ENCODE measurements at places on chromosomes 5 and 9. TPM values are rescaled to one million over a fixed set of nuclear protein-coding genes. Genes with fewer than 3 reads are reported as not detected.

TLX3 gene
- not detected for total RNA-seq

CCNJL gene
- 26.7 TPM for total RNA-seq

LRRC19 gene
- total RNA-seq = not detected

SUSD1 gene
- 10.6 TPM for total RNA-seq

C9orf152 gene
- 32.6 TPM for total RNA-seq

GABRA1 gene
- total RNA-seq = 0.23 TPM

TAF11L10 gene
- not detected for total RNA-seq

SPATA6L gene
- total RNA-seq = 6.2 TPM

PPP3R2 gene
- total RNA-seq = 3.3 TPM

OR1Q1 gene
- not detected for total RNA-seq

GPR150 gene
- 3.0 TPM for total RNA-seq

GRCh38 chr5:40260361-40260760 is 419.4 kb upstream of the PTGER4 start:
- DNase-seq = peak; percentile 6

GRCh38 chr9:108535526-108535925 is 320.3 kb downstream of the ACTL7B start:
- no peak for DNase-seq

GRCh38 chr5:78985116-78985724 is at the start of gene ARSB:
ARSB (minus strand) TSS chr5:78985310; CDS start chr5:78985248, 62 bp downstream.
- DNase-seq = peak; percentile 17

DNA sequence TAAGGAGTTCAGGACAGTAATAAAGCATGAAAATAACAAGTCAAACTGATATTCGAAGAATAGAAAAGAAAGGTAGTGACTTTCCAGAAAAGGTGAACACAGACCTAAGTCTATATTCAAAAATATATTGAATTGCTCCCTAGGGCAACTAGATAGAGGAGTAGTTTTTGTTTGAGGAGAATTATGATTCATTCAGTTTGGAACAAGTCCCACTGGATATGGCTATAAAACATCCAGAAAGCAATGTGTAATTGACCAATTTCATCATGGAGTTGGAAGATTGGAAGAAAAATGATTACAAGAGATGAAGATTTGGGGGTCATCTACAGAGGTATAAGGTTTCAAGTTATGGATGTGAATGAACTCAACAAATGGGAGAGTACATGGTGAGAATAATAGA is 117.5 kb upstream of the ZNF462 start:
- no peak for DNase-seq

GRCh38 chr5:43078956-43079355 is 38.8 kb upstream of the ANXA2R start:
- DNase-seq = no peak

- no peak for DNase-seq
These were observed 42.4 kb downstream of the NTRK2 start for GRCh38 chr9:84711936-84712335.

DNA sequence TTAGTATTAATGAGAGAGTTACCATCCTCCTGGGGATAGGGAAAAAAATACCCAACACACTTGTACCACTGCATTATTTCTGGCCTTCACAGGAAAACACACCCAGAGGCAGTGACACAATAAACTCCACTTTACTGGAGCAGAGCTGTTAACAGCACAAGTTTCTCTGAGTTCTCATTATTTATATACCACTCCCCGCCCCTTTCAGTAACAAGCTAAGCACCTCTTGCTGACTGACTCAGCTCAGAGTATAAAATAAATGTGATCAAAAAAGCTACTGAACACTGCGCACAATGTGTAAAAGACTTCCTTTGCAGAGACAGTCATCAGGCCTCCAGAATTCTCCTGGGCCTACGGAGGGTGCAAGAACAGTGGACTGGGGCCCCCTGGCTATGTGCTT is 21.6 kb downstream of the KLF9 start:
- DNase-seq = no peak

- no peak for DNase-seq
These were observed 385.3 kb downstream of the PSAT1 start for GRCh38 chr9:78682216-78682615.

DNA sequence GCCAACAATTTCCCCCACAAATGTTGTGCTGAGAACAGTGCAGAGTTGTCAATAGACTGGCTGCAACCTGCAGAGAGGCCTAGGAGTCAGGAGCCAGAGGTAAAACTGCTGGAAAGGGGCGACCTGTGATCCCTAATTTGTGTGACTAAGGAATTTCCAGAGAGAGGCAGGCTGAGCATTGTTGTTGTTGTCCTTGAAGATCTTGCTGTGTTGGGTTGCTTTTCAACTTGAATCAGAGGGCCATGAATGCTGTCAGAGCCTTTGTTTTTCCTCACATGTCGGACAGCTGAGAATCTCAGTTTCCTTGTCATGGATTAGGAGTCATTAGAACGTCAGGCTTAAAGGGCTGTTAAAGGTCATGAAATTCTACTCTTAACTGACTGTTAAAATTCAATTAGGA is 134.6 kb upstream of the ASTN2 start:
- no peak for DNase-seq

GRCh38 chr5:119055294-119055693 is 15.6 kb upstream of the DMXL1 start:
- DNase-seq = no peak

DNA sequence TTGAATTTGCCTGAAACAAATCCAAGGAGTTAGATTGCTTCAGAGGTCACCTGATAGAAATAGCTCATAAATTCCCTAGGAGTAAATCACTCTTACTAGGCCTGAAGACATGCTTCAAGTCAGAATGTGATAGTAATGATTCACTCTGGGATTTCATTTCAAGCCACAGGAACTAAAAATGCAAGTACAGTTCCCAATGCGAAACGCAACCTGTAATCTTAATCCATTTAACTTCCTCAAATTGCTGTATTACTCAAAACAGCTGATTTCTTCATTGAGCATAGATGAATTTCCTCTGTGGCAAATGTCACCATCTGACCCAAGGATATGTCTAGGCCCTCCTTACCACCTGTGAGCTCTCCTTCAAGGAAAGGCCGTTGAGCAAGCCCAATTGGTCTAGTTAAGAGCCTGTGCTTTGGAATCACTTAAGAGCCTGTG is 32.1 kb upstream of the IL6ST start:
- no peak for DNase-seq

DNA sequence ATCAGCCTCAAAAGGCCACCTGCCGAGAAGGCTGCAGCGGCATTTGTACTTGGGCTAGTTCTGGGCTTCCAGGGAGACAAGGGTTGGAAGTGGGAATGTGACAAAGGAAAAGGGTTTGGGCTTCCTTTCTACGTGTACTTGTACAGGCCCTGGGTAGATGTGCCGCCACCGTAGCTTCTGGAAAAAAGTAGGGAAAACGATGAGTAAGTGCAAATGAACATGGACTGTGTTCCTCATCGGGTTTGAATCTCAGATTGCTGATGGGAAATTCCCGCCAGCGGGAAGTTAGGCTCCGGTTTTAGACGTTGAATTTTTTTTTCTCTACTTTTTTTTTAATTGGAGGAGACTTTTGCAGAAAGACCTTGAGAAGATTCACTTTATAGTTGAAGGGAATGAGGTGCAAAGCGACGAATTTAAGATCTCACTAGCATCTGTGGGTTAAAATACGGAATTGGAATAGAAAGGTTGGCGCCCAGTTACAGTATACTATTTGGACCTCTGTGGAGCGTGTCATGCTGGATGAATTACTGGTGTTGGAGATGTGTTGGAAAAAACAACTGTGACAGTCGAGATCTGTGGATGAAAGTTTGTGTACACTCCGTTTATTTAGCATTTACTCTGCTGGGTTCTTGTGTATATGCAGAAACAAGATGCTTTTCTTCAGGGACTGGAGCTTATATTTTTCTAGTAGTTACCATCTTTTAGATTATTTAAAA is 1.2 kb downstream of the G3BP1 start:
- no peak for DNase-seq

DNA sequence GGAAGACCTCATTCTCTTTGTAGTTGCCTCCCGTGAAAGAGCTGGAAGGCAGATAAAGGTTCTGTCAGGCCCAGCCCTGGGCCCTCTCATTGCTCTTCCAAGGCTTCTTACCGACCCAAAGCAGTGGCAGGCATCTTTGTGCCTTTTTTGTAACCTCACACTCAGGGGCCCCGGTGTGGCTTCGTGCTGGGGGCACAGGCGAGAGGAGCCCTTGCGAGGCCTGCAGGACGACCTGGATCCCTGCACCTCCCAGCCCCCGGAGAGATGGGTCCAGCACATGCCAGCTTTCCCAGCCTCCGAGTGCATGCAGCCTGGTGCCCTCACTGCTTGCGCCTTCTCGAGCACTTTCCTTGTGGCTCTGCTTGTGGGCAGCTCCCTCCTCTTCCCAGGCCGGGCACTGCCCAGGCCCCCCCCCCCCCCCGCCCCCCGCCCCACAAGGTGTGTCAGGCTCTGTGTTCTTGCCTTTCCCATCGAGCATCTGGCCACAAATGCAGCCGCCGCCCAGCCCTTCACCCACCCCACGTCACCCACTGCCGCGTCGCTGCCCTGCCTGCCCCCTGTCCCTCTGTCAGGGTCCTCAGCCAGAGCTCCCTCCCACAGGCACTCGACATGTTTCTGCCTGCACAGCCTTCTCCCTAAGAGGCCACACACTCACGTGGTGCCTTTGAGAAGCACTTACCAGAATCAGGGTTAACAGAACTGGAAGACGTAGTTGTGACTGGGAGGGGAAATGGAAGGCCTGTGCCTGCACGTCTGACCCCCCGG is 63.7 kb upstream of the CACNA1B start:
- peak; percentile 60 for DNase-seq

GRCh38 chr9:91503673-91504081 is 80.0 kb upstream of the NFIL3 start:
- no peak for DNase-seq

DNA sequence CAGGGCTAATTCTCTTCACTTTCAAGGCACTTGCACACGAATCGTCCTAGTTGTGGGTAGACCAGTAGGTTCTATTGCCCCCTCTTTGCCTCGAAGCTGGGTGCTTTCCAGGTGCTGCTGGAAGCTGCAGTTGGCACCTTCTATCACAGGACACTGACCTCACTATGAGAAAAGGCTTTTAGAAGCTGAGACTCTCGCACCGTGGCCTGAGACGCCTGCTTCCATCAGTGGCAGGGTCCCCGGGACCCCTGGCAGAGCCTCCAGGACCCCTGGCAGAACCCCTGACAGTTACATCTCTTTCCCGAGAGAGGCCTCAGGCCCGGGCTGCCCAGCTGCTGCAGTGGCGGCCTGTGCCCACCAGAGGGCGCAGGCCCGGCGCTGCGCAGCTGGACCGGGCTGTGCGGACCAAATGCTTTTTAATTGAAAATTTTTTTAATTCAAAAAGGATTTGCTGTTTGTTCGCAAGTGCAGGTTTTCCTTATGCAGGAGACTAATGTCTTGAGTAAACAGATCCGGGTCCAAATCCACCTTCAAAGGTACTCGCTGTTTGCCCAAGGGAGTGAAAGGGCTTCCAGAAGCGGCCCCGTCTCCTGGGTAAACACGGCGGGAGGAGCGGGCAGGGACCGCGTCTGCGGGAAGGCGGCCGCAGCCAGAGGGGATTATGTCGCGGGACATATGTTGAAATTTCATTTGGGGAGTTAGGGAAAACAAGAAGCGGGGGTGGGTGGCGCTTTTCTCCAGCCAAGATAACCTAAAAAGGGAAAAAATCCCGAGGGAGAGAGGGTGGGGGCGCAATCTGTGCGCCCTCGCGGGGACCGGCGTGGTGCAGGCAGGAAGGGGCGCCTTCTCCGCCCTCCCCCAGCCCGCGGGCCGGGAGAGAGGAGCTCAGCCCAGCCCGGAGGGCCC is 114.5 kb upstream of the LMX1B start:
- DNase-seq = no peak

- DNase-seq = no peak
These were observed 2.9 kb downstream of the UBE2B start for GRCh38 chr5:134374232-134374631.

DNA sequence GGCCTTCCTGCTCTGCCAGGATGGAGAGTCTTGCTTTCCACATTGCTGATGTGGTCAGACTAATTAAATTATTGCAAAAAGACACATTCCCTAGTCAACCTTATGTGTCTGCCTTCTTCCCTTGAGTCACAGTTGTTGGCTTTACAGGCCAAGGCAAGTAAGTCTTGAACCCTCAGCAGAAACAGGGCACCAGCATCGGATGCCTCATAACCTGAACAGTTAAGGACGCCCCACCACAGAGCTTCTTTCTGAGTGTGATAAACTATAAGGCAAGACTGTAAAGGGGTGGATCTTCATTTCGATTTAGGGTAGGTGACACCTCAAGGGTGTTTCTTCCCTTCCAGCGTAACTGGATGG is 670 bp upstream of the KIF2A start:
- no peak for DNase-seq
